ENCODE measurements at places on chromosomes 2 and 18.

DNA sequence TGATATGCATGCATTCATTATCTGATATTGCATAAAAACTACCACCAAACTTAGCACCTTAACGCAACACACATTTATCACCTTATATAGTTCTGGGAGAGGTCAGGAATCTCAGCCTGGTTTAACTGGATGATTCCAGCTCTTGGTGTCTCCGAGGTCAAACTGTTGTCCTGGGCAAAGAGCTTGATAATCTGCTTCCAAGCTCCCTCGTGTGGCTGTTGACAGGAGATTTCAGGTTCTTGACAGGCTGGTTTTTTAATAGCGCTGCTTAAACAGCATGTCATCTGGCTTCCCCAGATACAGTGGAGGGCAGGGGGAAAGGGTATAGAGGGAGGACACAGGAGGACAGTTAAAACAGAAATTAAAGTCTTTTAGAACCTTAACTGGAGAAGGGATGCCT lies 785.0 kb downstream of the CNTNAP5 start:
- no peak for DNase-seq

DNA sequence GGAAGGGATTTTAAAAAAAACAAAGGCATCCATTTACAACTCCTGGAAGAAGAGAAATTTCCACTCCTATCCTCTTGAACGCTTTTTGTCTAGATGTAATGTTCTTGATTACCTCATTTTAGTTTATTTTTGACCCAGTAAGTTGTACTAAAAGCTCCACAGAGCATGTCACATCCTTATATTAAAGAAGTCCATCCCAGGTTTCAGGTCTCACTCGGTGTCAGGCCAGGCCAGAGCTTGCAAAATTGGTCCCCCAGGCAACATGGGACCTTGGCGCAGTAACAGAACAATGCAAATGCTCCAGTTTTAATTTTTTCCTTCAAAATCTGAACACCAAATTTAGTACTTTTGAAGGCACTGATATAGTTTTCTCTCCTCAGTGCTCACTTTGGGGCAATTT lies 218.4 kb upstream of the REV1 start:
- no peak for DNase-seq

- no peak for DNase-seq
Observed at GRCh38 chr2:132736059-132736458, 66.1 kb upstream of the LYPD1 start.

DNA sequence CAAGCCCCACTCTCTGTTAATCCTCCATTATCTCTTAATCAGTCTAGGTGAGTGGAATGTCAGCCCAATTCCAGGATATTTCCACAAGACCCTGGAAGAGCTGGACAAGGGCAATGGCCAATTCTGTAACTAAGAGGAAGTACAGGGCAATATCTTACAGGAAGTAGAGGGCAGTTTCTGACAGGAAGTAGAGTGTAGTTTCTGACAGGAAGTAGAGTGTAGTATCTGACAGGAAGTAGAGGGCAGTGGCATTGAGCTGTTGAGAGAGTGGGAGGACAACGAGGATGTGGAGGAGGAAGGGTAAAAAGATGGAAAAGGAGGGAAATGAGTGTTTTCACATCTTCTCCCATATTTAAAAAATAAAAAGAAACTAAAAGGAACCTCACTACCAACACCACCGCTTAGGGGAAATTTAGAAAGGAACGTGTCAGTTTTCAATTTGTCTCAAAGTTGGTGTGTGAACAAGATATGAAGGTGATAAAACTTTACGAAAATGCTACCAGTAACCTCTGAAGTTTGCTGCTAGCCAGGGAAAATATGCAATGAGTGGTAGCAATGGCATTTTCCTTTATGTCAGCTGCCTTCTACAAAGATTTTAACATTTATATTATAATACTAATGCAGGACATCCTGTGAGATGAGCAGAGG lies 430.9 kb upstream of the HNRNPA3 start:
- DNase-seq: no peak

DNA sequence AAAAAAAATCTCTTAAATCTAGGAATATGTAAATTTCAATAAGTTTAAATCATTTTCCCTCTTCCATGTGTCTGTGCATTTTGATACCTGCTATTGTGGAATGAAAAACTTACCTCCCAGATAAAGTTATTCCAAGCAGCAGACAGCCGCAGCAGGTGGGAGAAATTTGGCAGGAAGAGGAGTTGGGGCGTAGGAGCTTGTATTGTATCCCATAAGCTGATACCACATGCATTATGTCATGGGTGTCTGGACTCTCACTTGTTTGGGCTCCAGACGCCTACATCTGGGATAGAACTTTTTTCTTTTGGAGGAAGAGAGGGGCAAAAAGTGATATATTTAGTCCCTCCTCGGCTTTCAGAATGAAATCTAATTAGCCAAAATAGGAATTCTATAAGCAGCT lies 59.3 kb upstream of the TCF4 start:
- DNase-seq: no peak

- no peak for DNase-seq
Observed at GRCh38 chr2:113057117-113057516, 1.9 kb upstream of the IL36RN start.

- DNase-seq: no peak
Observed at GRCh38 chr18:34033968-34034367, 190.7 kb downstream of the NOL4 start.

DNA sequence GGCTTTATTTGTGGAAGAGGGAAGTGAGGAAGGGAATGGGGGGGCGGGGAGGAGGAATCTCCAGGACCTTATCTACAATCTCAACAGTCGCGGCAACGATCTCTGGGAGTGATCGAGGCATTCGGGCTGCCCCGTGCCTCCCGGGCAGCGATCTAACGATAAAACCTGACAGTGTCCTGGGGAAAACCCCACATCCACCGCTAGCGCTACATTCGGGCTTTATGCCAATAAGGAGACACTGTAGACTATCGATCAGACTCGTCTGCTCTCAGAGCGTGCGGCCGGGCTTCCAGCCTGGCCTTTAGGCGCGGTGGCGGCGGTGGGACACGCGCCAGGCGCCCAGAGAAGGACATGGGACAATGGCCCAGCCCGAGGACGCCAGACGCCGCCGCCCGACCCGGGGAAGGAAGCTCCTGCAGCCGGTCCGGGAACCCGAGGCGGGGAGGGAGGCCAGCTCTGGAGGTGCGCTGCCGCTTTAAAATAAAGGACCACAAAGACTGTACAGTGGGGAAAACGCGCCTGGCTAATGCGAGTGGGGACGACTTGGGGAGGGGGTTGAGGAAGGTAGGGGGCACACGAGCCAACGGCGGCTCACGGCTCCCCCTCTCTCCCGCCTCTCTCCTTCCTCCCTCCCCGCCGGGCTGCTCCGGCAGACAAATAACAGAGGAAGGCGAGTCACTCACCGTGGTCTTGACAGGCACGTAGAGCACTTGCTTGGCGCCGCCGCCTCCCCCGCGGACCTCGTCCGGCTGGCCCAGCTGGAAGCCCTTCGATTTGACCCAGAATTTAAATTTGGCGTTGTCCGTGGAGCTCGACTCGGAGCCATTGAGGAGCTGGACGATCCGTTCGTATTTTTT lies 2.2 kb downstream of the NOL4 start:
- no peak for DNase-seq

- no peak for DNase-seq
Observed at GRCh38 chr18:12928641-12929040, 19.2 kb upstream of the SEH1L start.

GRCh38 chr2:241120440-241120839 lies 18.4 kb upstream of the MTERF4 start:
- DNase-seq: no peak

DNA sequence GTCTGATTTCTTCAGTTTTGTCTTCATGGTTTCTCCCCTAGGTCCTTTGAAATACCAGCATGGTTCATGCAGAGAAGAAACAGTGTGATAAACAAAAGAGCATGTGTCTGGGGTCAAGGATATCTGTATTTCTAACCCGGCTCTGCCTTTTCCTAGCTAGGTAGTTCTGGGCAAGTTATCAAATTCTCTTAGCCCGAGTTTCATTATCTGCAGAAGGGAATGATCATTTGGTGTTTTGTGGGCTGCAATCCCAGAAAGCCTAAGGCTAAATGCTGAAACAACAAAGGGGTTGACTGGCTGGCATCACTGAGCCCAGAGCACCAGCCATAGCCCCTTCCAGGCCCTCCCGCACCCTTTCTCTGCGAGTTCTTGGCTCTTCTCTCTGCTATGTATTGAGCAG lies 51.7 kb upstream of the DAPL1 start:
- DNase-seq: no peak

DNA sequence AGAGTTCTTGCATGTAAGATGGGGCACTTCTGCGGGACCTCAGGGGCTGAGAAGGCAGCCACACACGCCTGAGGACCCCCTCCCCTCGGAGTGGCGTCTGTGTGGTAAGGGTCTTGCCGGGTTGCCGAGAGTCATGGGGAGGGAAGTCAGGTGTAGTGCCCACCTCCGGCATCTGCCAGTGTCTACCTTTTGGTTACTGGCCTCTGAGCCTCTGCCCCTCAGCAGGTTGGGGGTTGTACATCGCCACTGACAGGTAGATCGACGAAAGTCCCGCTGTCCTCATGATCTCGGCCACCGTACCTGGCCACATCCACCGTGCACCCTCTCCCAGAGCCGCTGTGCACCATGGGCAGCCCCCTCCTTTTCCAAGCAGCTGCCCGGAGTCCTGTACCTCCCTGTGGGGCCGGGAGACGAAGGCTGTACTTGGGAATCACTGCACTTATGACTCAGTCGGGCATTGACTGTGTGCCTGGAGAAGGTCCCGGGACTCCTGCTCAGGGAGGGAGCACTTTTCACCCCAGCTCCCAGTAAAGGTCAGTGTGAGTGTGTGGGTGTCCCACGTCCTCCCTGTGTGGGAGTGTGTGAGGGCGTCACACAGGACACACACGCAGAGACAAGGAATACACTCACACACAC lies 332.4 kb upstream of the MYT1L start:
- DNase-seq: no peak

DNA sequence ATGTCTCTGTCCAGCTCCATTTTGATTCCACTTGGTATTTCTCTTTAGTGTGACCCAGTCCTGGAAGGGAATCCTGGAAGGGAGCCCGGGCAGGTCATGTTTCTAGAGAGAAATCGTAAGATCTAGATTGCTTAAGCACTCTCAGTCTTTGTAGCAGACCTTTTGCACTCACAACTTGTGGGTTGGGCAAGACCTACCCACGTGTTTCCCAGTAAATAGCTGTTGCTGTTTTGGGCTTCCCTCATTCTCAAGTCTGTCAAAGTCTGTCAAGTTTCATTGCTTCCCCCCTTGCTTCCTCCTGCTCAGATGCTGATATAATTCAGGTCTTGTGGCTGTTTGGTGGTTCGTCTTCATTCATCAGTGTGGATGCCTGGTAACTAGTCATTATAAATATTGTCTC lies 17.4 kb upstream of the NEMP2 start:
- no peak for DNase-seq

GRCh38 chr2:30514848-30515435 lies 67.9 kb downstream of the LCLAT1 start:
- DNase-seq: no peak

GRCh38 chr2:65608916-65609315 lies 176.5 kb upstream of the SPRED2 start:
- no peak for DNase-seq

- no peak for DNase-seq
Observed at GRCh38 chr2:47357483-47357882, 45.5 kb upstream of the MSH2 start.

DNA sequence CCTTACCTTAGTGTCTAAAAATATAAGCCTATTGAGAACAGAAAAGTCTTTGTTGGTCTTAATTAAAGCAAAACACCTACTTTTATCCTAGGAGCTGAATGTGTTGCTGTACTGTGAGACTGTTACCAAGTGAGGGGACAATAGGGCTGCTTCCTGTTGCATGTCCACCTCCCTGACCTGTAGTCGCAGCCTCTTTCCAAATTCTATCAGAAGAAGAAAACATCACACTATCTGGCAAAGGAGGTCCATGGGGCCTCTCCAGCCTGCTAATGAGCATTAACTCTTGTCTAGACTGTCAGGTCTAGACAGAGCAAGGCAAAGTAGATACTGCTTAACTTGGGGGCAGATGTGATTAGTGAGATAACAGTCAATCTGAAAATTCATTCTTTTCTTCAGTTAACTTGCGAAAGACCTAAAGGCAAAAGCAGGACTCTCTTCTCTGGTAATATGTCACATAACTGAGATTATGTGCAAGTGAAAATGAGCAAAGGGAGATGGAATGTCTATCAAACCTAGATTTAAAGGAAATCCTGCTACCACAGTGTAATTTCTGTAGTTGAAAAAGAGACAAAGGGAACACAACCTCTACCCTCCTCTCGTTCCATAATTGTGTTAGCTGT lies 66.9 kb downstream of the CDH20 start:
- DNase-seq: no peak

GRCh38 chr18:11251229-11251890 lies 102.0 kb upstream of the PIEZO2 start:
- no peak for DNase-seq

DNA sequence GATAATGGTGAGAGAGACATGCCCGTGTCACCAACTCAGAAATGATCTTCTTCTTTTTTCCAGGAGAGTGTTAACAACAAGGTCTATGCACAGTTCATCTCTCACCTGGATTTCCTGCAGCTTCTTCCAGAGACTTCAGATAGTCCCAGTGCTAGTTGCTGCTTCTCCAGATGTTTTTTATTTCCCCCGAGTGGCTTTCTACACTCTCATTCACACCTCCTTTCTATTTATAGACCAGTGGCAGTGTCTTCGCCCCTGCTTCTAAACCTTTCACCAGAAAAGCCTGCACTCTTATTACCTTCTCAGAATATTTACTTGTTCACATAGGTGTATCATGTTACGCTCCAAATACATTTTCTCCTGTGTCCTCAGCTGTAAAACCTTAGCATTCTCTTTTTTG lies 558.8 kb upstream of the CHAC2 start:
- DNase-seq: no peak

GRCh38 chr2:239329284-239329971 lies 71.4 kb downstream of the HDAC4 start:
- no peak for DNase-seq

- DNase-seq: no peak
Observed at GRCh38 chr2:224626735-224627134, 41.6 kb upstream of the CUL3 start.

DNA sequence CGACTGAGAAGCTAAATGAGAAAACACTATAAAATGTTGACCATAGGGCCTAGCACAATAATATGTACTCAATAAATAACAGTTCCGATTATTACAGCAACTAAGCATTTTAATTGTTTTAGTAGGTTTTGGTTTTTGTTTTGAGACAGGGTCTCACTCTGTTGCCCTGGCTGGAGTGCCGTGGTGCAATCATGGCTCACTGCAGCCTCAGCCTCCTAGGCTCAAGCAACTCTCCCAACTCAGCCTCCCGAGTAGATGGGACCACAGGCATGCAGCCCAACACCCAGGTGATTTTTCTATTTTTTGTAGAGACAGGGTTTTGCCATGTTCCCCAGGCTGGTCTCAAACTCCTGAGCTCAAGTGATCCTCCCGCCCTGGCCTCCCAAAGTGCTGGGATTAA lies 54.1 kb downstream of the ESCO1 start:
- no peak for DNase-seq
